ENCODE measurements at places on chromosomes 4 and X.

DNA sequence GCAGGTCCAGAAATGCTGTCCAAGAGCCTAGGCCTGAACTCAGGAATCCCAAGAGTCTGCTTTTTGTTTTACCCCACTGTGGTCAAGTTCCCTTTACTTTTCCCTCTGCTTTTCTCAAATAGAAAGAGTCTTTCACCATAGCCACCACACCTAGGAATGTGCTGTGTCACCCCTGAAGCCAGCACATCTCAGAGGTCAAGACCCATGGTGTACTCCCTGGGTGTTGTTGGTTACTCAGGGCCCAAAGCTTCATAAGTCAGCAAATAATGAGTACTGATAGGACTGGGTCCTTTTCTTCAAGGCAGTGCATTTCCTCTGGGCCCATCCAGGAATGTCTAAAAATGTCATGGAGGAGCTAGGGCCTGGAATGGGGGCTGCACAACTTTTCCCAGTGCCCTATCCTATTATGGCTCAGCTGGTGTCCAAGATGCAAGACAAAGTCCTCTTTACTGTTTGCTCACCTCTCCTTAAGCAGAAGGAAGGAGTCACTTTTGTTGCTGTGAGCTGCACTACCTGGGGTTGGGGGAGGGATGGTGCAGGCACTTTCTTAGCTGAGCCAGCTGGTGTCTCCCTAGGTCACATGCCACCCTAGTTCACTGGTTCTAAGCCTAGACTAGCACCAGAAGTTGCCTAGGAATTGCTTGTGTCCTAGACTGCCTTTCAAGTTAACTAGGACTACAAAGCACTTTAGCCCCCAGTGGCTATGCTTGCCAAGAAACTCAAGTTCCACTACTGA lies 62.4 kb upstream of the RXFP1 start:
- no peak for DNase-seq

DNA sequence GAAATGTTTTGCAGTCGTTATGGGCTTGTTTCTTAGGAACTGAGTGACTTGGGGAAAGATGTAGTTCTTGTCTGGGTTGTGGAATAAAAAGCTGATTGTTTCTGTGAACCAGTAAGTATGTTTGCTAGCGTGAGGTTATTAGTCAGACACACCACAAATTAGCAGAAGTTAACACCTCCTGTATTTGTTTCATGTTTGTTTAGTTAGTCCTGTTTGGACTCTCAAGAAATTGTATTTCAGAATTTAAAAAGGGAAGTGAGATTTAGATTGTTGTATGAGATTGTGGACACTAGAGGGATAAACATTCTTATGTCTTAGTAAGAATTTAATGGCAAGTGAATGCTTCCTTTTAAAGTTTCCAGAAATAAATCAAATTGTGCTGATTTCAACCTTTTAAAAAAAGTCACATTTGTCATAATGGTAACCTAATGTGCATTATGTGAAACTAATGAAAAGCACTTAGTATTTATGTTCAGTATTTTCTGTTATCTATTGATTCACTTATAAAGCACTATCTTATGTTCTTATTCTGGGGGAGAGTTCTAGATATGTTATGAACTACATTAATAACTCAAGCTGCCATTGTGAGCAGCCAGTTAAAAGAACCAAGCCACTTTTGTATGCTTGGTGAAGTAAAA lies 25.6 kb downstream of the ATP10D start:
- DNase-seq, result no peak

GRCh38 chr4:122814426-122814825 lies 12.2 kb upstream of the FGF2 start:
- DNase-seq, result no peak

DNA sequence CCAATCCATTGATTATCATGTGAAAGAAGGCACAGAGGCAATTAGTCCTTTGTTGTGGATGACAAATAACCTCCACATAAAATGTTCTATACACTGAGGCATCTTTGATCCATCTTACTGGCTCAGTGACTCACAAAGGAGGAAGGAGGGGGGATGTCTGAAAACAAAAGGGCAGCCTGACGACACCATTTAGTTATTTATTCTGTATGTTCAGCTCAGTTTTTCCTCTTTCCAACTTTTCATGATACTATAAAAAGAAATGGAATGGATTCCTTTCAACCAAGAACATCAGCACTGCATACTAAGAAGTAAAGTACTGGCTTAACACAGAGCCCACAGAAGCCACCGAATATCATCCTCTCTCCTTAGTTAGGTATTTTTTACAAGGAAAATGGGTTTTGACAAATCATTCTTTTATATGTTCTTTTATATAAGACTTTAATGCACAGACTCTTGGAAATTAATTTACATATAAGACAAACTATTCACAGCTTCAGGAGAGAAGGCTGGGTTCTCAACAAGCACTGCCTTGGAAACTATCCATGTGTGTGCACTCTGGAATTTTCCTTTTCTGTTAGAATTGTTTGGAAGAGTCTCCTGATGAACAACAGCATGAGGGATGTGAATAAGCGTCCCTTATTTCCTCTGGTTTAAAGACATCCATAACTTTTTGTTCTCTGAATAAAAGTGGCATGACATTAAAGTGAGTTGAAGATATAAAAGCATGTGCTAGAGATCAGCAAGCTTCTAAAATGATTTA lies 135.6 kb downstream of the TSPAN5 start:
- no peak for DNase-seq

DNA sequence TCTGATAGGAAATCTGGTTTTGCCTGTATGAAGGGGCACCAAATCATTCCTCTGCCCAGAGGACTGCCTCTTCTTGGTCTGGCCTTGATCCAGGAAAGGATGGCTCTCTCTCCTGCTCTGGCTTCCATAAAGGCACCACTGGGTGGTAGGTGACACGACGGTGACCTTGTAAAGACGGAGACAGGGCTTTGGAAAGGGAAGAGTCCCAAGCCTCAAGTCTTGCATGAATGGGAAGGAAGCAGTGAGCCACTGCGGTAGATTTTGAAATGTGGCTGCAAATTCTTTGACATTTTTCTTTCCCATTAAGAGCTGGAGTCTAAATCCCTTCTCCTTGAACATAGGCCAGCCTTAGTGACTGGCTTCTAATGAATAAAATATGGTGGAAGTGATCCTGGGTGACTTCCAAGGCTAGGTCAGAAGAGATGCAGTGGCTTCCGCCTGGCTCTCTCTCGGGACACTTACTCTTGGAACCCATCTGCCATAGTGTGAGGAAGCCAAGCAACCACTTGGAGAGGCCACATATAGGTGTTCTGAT lies 347.4 kb downstream of the BCOR start:
- DNase-seq, result no peak

GRCh38 chrX:44570522-44570921 lies 27.9 kb upstream of the FUNDC1 start:
- no peak for DNase-seq

GRCh38 chr4:110119337-110119736 lies 79.1 kb downstream of the ELOVL6 start:
- DNase-seq, result peak; percentile 20

GRCh38 chr4:174697202-174697601 lies 131.8 kb downstream of the GLRA3 start:
- no peak for DNase-seq

DNA sequence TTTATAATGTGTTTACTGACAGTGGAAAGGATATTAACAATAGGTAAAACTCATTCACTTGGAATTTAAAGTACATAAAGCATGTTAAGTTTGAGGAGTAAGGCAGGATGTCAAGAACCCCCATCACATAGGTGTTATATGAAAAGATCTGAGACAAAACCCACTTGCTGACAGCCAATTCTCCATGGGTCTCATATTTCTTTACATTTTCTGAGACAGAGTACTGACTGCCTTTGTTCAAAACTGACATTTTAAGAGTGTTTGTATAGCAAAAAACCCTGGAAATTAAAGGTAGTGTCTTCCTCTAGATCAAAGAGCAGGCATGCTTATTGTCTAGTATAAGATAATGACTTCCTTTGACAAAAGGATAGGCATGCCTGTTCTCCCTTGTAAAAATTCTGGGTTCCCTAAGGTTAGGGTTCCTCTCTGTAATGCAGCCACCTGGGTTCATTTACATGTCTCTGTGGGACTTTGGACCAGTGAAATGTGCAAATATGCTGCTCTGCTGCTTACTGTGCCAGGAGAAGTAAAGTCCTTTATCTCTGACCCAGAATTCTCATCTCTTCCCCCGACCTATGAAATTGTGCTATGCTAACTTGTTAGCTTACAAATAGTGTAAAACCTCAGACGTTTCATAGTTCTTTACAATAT lies 123.6 kb downstream of the PCDH18 start:
- DNase-seq, result no peak

GRCh38 chr4:14434483-14434882 lies 567.8 kb upstream of the CPEB2 start:
- DNase-seq, result no peak

GRCh38 chr4:141158219-141158618 lies 24.9 kb upstream of the RNF150 start:
- DNase-seq, result no peak

DNA sequence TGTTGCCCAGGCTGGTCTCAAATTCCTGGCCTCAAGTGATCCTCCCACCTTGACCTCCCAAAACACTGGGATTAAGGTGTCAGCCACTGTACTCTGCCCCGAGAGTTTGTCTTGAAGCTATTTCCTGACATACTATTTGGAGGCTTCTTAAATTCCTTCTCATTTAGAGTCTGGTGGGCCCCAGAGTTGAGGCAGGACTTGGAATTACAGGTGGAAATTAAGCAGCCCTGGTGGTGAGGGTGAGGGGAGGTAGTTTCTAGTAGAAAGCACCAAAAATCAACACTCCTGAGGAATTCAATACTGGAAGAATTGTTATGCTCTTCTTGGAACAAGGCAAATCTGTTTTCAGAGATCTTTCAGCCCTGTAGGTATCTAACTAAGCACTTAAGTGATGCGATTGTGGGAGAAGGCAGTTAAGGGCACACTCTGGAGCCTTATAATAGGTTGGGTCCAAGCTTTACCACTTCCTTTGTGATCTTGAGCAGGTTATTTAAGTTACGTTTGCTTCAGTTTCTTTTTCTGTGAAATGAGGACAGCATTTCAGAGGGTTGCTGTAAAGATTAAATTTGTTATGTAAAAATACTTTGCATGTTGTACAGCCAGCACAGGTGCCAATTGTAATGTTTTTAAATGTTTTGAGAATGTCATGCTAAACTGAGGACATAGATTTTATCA lies 200.7 kb downstream of the SOWAHB start:
- DNase-seq, result no peak

DNA sequence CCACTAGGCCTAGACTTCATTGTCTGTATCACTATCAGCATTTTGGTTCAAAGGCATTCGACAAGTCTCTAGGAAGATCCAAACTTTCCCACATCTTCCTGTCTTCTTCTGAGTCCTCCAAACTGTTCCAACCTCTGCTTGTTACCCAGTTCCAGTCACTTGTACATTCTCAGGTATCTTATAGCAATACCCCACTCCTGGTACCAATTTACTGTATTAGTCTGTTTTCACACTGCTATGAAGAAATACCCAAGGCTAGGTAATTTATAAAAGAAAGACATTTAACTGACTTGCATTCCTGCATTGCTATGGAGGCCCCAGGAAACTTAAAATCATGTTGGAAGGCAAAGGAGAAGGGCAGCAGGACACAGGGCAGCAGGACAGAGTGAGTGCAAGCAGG lies 293.9 kb downstream of the ARAP2 start:
- DNase-seq, result no peak

- no peak for DNase-seq
Measured at GRCh38 chr4:23938796-23939195, 48.9 kb upstream of the PPARGC1A start.

DNA sequence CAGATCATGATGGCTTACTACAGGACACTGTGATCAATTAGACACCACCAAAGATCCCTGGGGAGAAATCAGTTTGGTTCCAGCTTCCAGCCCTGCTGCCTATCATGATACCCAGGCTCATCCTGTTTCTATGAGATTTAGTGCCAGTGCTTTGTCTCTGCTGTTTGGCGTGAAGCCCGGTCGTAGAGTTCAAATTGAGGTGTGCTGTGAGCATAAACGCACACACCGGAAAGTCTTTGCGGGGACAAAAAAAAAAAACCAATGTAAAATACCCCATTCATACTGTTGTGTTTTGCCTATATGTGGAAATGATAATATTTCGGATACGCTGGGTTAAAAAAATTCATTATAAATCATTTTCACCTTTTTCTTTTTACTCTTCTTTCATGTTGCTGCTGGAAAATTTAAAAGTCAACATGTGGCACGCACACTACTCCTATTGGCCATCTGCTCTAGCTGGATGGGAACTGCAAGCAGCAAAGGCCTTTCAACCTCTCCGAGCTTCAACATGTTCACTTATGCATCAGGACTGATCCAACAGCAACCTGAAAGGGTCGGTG lies 607 bp upstream of the DKC1 start:
- DNase-seq, result no peak

DNA sequence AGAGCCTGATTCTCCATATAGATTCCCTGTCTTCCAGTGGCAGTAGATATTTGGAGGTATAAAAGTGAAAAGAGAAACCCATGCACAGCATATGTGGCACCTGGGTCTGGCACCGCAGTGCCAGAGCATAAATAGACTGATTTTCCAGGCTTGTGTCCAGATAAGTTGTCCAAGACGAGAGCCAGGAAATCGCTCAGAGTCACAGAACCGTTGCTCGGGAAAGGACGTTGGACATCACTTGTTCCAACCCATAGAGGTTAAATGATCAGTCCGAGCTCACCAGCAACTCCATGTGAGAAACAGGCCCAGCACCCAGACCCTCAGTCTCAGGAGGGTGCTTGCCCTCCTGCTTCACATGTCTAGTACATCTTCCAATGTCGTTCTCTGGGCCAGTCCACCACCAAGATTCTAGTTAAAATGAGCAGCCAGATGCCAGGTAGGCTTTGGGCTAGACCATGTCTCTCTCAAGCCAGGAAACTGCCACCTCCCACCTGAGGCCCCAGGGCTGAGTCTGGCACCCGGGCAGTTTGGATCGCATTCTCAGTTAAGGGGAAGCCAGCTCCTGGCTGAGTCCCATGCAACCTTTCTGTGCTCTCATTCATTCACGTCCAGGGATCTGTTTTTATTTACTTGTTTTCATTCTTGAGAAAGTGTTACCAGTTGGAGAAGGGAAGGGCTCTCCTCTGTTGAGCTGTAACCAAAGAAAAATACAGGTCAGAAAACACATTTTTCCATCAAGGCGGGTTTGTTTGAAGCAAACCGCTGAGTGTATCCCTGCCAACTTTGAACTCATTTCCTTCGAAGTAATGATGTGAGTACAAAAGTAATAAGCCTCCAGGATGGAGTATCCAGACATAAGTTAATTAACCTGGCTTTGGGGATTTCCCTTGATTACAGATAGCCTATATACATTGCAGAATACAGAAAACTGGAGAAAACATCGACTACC lies 91.7 kb downstream of the PHOX2B start:
- DNase-seq, result no peak

DNA sequence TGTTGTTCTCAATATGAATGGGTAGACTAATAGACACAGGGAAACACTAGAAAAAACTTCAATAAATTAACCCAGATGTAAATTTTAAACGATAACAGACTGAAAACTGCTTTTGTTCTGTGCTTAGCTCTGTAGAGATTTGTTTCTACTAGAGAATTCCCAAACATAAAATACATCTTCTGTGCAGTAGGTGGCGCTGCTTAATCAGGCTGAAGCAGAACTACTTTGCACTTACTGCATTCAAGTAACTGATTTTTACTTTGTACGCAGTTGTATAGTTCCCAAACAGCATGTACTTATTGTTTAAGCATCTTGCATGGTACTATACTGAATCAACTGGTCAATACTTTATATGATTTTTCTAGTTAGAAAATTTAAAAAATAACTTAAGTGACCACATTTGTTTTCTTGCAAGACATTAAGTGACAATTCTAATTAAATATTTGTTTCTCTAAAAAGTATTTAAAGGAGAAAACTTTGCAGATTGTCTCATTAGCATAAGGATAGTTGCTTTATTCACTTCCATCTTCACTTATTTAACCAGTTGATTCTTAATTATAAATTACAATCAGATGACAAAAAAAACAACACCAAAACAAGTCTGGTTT lies 490.6 kb downstream of the IL15 start:
- peak; percentile 59 for DNase-seq

GRCh38 chr4:47752214-47752613 lies 85.7 kb downstream of the CORIN start:
- DNase-seq, result no peak

Measured in renal cortex interstitium (tissue), 15 donors.